ENCODE measurements at places on chromosomes 16 and 17.

DNA sequence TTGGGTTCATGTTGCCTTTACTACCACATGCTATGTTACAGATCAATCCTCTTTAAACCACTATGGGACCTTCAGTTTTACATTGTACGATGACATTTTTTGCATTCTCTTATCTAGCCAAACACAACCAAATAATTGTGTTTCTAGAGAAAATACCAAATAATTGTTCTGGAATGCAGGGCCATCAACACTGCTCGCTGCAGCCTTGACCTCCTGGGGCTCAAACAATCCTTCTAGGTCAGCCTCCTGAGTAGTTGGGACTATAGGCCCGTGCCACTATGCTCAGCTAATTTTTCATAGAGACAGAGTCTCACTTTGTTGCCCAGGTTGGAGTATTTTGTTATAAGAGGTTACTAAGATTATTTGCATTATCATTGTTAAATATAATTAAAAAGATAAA lies 237.5 kb upstream of the PMFBP1 start:
- no peak for DNase-seq

GRCh38 chr16:84599521-84600202 lies 18.2 kb downstream of the COTL1 start:
- DNase-seq: peak; percentile 49

DNA sequence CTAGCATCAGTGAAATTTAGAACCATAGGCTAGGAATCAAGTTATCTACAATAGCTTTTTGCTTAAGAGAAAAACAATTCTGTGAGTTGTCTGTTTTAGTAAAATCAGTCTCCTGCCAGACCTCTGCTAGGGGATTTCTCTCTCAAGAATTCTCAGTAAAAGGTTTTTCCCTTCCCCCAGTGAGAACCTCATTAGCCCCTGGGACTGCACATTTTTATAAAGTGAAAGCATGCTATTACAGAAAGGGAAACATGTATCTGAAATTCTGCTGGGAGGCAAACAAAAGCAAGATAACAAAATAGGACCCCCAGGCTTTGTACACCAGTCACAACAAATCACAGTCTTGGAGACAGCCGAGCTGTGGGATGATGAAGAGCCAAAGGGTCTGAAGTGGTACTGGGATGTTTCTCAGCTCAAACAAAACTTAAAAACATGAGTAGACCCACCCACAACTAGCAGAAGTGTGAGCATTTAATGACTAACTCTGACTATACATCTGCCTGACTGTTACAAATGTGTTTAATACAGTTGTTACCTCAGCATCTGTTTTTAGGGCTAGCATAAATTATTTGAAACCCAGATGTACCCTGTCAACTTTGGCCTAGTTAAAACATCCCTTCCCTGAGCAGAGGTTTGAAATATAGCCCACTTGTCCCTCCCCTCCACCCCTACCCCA lies 20.0 kb upstream of the GLG1 start:
- no peak for DNase-seq

- DNase-seq: no peak
These were observed 24.9 kb downstream of the TRIM16 start for GRCh38 chr17:15659236-15659635.

DNA sequence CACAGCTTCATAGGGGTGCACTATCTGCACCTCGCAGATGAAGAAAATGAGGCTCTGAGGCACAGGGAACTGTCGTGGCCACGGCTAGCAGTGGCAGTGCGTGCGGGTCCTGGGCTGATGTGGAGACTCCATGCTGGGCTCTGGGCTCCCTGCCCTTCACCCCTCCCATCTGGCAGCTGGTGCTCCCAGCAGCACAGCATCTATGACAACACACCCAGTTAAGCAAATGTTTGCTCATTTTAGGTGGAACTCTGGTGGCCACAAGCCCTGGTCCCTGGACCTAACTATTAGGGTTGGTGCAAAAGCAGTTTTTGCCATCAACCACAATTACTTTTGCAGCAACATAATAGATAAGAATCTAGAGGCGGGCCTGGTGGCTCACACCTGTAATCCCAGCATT lies 30.9 kb downstream of the IFT140 start:
- DNase-seq: no peak

- DNase-seq: peak; percentile 39
These were observed 12.5 kb downstream of the SREBF1 start for GRCh38 chr17:17824119-17824782.

- no peak for DNase-seq
These were observed 11.9 kb upstream of the GLIS2 start for GRCh38 chr16:4303973-4304372.

GRCh38 chr17:40290629-40291280 lies 3.1 kb downstream of the CDC6 start:
- DNase-seq: peak; percentile 28

DNA sequence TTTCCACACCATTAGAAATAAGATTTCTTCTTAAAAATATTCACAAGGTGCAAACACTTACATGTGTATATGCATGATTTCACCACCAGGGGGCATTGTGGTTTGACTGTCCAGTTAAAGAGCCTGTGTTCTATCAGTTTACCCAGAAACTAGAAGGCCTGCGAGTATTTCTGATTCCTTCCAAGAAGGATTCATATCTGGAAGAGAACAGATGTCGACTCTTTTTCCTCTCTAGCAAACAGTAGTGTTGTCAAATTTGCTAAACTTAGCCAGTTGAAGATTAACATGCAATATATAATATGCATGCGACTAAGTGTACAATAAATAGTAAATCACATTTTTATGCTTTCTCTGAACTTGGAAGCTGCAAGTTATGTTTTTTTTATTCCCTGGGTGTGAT lies 404.1 kb downstream of the WWOX start:
- DNase-seq: peak; percentile 23

- no peak for DNase-seq
These were observed 800.6 kb upstream of the SOX9 start for GRCh38 chr17:71320009-71320796.

GRCh38 chr16:68190081-68190480 lies 45.8 kb downstream of the ESRP2 start:
- DNase-seq: no peak

GRCh38 chr17:48720266-48721008 lies 1.9 kb downstream of the PRAC1 start:
- no peak for DNase-seq

DNA sequence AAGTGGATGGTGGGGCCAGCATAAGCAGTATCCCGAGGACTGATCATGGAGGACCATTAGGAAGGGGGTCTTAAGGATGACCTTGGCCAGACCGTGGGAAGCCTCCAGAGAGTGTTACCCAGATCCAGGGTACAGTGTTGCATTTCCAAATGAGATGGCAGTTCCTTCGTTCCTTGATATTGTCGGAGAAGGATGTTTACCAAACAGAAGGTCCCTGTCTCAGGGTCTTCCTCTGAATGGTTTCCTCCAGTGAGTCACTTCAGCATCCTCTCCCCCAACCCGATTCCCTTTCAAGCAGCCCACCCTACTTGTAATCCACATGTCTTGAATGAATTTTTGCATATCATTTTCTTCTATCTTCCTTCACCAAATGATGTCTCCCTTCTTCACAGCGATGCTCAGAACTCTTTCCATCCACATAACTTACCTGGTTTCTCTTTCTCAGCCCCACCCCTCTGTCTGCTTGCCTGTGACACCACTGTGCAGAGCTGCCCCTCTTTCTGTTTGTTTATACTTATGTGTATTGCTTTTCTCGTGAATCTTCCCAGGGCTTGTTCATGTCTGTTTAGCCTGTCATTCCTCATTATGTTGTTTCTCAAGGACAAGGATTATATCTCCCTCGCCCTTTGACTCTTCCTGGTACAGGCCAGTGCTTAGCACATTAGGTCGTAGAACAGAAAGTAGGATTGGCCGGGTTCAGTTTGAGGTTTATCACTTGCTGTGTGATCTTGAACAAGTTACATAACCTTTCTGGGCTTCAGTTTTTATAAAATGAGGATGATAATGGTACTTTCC lies 5.7 kb downstream of the GOSR2 start:
- DNase-seq: no peak

DNA sequence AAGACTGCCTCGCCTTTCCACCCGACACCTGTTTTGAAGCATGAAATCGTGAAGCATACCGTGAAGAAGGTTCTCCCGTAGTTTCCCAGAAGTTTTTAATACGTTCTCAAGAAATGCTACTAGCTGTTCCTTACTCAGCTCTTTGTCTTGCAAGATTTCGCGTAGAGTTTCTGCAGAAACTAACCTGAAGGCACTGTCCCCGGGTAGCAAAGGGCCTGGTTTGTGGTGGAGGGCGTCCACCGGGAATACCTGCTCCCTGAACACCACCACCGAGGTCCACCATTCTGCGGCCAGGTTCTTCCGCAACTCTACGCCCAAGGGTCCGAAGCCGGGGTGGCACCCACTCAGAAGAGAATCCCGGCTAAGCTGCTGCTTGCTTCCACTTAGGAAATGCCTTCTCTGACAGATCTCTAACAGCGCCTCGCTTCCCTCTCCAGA lies 487 bp downstream of the POLG2 start:
- DNase-seq: no peak

DNA sequence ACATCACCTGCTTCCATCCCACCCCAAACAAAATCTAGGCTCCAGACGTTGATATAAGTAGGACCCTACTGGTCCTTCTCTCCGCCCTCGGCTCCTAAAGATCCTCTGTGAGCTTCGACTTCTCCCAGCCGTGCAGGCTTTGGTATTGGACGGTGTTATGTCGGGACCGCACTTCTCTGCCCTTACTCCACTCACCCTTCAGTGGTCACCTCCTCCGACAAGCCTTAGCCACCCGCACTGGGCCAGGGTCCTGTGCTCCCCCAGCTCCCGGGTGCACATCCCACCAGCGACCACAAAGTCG lies 1.6 kb downstream of the PSMB10 start:
- no peak for DNase-seq

GRCh38 chr16:53159781-53160436 lies 105.1 kb downstream of the CHD9 start:
- DNase-seq: peak; percentile 36

GRCh38 chr16:22373662-22374310 lies 633 bp downstream of the CDR2 start:
- peak; percentile 39 for DNase-seq

DNA sequence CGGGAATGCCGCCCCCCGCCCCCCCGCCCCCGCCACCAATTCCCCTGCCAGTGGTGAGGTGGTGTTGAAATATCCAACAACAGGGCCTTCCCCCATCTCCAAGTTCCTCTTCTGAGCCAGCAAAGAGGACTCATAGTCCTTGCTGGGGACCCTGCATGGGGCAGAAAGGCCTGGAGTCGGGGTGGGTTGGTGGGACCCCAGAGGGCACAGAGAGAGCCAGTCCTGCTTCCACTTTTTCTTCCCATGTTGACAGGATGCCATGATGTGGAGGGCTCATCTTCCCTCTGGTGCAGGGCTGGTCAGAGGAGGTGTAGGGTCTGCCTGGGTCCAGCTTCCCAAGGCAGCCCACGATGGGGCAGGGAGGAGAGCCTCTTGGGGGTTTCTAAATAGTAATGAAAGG lies 49.0 kb upstream of the PIK3R6 start:
- DNase-seq: no peak

- no peak for DNase-seq
These were observed 36.6 kb downstream of the BAHCC1 start for GRCh38 chr17:81431545-81432482.

- DNase-seq: no peak
These were observed 78.6 kb upstream of the CDH5 start for GRCh38 chr16:66287926-66288325.

- no peak for DNase-seq
These were observed 42.1 kb downstream of the CYB5B start for GRCh38 chr16:69466547-69466946.

DNA sequence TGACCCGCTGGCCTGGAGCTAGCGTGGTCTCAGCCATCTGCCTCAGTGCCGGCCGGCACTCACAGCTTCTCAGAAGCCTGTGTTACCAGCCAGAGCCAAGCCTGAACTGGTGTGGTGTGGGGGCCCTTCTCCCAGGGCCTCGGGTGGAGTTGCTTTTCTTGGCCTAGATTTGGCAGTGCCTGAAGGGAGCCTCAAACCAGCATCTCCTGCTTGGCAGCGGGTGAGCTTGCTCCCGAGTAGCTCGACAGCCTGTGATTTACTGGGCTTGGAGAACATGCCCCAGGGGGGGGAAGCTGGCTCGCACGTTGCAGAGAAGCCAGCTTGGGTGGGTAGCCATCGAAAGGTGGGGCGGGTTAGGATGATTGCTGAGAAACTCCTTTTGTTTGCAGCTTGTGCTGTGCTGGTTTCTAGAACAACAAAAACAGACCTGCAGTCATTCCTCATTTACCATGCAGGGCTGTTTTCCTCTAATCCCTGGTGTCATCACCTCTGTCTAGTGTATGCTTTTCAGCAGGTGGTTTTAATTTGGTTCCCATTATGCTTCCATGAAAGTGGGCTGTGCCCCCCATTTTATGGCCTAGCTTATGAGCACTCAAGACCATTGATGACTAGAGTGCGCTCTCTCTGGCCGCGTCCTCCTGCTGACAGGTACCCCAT lies 42.2 kb downstream of the TBCD start:
- no peak for DNase-seq

DNA sequence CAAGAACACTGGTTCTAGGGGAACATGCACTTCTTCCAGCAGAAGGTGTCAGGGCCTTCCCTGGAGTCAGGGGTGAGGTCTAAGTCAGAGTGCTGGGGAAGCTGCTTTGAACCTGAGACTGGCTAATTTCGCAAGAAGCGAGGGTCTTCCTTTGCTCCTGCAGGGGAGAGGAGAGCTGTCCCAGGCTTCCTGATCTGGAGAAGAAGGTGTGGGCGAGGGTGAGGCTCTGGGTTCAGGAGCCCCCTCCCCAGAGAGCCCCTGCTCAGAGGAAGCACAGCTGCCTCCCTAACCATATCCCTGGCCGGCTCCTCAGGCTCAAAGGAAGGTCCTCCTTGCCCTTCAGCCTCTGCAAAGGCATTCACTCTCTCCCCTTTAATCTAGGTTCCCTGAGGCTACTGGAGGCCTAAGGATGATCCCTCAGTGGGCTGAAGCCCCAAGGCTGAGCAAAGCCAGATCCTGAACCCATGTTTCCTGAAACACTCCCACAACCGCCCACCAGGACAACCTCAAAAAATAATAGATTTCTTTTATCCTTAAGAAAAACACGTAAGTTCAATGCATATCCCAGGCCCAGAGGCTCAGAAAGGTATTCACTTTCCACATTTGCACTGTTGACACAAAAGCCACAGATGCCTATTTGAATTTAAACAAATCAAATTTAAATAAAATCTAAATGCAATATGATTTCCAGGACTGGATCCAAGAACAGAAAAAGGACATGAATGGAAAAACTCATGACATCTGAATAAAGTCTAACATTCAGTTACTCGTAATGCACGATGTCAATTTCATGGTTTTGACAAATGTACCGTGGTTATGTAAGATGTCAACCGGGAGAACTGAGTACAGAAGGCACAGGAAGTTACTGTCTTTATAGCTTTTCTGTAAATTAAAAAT lies 71.5 kb upstream of the RCVRN start:
- DNase-seq: no peak

Measured in germinal center (tissue), 1 donor.